Upper lobe of right lung (tissue), 1 donor: ENCODE measurements at places on chromosomes 6 and 20.

DNA sequence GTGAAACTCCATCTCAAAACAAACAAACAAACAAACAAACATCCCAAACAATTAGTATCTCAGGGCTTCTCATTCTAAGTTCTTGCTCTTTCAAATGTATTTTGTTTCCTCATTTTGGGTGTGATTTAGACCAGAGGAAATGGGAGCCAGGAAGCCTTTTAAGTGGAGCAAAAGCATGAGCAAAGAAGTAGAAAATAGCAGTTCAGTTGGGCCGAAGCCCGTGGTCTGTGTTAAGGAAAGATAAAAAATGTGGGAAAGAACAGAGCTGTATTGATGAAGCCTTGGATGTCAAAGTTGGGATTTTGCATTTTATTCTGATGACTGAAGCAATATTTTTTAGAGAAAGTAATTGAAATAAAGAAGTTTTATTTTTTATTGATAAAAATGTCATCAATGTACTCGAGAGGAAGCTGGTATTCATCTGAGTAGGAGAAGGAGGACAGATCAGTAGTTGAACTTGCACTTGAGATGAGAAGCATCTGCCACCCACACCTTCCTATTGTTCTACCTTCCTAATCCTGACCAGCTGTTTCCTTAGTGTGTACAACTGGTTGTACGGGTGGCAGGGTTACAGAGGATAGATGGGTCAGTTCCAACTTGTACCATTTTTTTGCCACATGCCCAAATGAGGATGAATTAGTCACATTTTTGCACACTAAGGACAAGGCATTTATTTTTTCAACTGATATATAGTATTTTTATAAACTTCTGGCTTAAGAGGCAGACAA, 56.1 kb downstream of the KIAA0408 start:
- no peak overlapping the region for H3K27ac ChIP-seq
- H3K4me1 ChIP-seq = no peaks in the 10 kb centered on the region
- H3K36me3 ChIP-seq = no peaks in the 10 kb centered on the region
- no peaks in the 10 kb centered on the region for H3K27me3 ChIP-seq

DNA sequence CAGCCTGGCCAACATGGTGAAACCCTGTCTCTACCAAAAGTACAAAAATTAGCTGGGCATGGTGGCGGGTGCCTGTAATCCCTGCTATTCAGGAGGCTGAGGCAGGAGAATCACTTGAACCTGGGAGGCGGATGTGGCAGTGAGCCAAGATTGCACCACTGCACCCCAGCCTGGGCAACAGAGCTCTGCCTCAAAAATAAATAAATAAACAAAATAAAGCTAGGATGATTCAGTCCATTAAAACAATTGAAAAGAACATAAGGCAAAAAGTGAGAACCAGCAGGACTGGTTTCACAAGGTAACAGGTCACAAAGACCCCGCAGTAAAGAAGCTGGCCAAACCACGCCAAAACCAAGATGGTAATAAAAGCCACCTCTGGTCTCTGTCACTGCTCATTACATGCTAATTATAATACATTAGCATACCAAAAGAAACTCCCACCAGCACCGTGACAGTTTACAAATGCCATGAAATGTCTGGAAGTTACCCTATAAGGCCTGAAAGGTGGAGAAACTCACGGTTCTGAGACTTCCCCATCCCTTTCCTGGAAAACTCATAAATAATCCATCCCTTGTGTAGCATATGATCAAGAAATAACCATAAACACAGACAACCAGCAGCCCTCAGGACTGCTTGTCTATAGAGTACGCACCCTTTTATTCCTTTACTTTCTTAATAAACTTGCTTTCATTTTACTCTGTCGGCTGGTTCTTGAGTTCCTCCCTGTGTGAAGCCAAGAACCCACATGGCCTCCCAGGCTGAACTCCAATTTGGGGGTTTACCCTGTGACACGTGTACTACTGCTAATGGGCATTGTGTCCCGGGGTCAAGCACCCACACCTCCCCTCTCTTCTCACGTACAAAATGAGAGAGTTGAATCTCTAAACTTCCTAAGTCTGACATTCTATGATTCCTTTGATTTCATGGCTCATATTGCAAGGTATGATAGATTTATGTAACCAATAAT, 10.2 kb downstream of the LAMA4 start:
- H3K4me1 ChIP-seq = peaks cover 14% of the 10 kb centered on the region
- H3K4me3 ChIP-seq = no peak overlapping the region
- no peaks in the 10 kb centered on the region for H3K27me3 ChIP-seq
- no peak for DNase-seq

DNA sequence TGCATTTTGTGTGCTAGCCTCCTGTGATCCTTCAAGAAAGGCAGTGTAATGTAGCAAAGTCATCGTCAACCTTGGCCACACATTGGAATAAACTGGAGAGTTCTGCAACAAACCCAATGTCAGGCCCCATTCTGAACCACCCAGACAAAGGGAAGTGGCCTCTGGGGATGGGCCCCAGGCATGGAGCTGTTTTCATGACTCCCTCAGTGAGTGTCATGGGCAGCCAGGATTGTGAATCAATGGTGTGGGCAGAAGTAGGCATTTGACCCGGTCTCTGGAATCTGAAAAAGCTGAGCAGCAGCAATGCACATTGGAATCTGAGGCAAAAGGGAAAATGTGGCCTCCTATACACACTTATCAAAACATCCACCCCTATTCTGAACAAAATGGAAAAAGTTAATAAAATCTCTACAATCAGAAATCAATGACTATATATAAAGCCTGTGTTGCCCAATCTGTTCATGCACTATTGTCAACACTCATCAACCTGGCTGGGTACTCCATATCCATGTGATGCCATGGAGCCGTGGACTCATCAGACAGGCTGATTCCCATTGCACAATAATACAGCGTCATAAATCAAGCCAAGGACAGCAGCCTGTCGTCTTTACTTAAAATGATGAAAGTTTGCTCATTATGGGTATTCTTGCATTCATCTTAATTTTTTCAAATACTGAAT, 134.9 kb upstream of the STMND1 start:
- H3K27ac ChIP-seq = no peak overlapping the region
- no peak for DNase-seq
- peaks cover 10% of the 10 kb centered on the region for H3K4me1 ChIP-seq
- H3K4me3 ChIP-seq = no peak overlapping the region
- no peaks in the 10 kb centered on the region for H3K36me3 ChIP-seq
- no peaks in the 10 kb centered on the region for H3K27me3 ChIP-seq

DNA sequence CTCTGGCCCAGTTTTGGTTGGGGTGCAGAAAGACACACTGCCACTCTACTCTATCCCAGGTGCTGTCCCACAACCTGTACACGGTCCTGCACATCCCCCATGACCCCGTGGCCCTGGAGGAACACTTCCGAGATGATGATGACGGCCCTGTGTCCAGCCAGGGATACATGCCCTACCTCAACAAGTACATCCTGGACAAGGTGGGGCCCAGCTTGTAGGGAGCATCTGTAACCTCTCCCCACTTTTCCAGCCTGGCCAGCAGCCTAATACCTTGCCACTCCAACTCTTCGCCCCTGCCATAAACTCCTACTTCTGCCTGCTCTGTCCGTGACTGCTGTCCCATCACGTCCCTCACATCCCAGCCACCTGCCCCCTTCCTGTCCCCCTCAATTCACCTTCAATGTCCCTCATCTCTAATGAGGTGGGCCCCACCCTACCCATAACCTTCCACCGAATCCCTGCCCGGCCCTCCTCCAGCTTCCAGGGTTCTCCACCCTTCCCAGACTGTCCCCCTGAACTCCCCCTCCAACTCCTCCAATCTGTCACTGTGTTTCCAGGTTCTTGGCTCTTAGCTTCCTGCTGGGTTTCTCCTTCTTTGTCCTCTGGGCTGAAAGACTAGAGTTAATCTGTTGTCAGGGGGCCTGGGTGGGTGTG, 12.1 kb downstream of the DEF6 start:
- no peak overlapping the region for H3K4me3 ChIP-seq
- no peaks in the 10 kb centered on the region for H3K36me3 ChIP-seq
- peaks cover 12% of the 10 kb centered on the region for H3K4me1 ChIP-seq

GRCh38 chr6:47004463-47004862, 37.7 kb downstream of the ADGRF1 start:
- no peak for DNase-seq
- no peaks in the 10 kb centered on the region for H3K27me3 ChIP-seq
- H3K36me3 ChIP-seq = no peaks in the 10 kb centered on the region
- H3K4me1 ChIP-seq = no peaks in the 10 kb centered on the region

DNA sequence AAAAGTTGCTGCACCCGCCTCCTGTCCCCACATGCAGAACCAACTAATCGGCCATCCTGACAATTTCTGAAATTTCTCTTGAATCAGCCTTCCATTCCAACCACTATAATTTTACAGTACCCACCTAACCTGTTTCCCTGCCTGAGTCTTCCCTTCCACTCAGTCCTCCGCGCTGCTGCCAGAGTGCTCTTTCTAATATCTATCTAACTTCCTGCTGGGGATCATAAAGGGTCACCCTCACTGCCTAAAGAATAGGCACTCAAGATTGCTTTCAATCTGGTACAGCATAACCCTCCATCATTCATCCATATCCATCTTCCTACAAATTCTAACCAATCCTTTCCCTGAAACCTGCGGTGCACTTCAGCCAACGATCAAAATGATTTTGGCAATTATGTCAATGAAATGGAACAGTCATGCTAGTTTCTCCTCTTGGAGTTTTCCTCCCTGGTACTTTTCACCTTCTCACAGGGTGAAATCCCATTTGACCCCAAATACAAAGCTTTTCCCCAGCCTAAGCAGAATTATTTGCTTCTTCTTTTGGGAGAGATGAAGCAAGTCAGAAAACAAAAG, 117.5 kb upstream of the BEND6 start:
- H3K27me3 ChIP-seq = no peaks in the 10 kb centered on the region
- no peak overlapping the region for H3K4me3 ChIP-seq
- no peak for DNase-seq
- no peaks in the 10 kb centered on the region for H3K4me1 ChIP-seq

GRCh38 chr6:108253241-108253640, 7.6 kb downstream of the SNX3 start:
- H3K4me3 ChIP-seq = no peak overlapping the region
- H3K27me3 ChIP-seq = no peaks in the 10 kb centered on the region
- DNase-seq = no peak
- H3K4me1 ChIP-seq = peaks cover 12% of the 10 kb centered on the region
- no peak overlapping the region for H3K27ac ChIP-seq

- peaks cover 25% of the 10 kb centered on the region for H3K4me1 ChIP-seq
- no peak overlapping the region for H3K27ac ChIP-seq
These were observed 4.0 kb downstream of the CD40 start for GRCh38 chr20:46122071-46122470.

DNA sequence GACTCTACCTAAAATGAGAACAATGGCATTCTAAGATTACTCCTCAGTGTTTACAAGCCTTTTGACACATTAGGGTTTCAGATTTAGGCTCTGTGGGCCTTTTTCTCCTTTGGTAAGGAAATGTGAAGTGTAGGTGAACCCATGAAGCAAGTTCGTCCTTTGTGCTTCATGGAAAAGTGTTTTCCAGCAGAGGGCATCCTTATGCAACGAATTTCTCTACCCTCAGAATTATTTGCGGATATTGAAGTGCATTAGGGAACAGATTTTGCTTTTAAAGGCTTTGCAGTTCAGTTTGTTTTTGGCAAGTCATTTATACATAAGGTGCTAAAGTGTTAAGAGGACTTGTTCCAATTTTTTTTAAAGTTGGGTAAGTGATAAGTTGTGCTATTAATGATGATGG, 55.7 kb upstream of the FERMT1 start:
- H3K27ac ChIP-seq = no peak overlapping the region
- DNase-seq = no peak
- no peaks in the 10 kb centered on the region for H3K36me3 ChIP-seq
- no peaks in the 10 kb centered on the region for H3K27me3 ChIP-seq

- peak; percentile 85 for DNase-seq
- peak overlapping the region; percentile 56 for H3K4me3 ChIP-seq
- H3K4me1 ChIP-seq = peaks cover 11% of the 10 kb centered on the region
- H3K27ac ChIP-seq = no peak overlapping the region
- H3K36me3 ChIP-seq = no peaks in the 10 kb centered on the region
These were observed 8.8 kb downstream of the DUSP15 start for GRCh38 chr20:31861385-31862156.

DNA sequence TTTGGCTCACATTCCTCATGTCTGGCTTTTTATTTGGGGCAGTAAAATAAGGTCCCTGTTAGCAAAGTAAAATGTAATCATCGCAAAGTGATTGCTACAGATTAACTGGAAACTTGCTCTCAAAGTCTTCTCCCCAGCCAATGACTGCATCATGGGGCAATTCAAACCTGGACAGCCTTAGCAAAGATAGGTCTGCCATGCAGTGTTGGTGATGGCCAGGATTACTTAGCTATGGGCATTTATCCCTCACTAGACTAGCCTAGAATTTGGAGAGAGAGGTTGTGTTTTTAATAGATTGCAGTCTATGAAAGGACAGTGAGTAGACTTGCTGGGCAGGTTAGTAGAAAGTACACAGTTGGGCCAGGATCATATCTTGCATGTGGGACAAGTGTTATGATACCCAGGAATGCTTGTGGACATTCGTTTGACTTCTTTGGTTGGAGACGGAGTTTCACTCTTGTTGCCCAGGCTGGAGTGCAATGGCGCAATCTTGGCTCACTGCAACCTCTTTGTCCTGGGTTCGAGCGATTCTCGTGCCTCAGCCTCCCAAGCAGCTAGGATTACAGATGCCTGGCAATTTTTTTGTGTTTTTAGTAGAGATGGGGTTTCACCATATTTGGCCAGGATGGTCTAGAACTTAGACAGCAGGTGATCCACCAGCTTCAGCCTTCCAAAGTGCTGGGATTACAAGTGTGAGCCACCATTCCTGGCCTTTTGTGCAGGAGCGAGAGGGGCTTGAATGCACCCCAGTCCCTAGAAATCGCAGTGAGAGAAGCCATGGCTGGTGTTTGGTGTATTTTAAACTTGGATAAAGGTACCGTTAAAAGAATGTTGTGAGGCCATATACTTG, 3.4 kb downstream of the RPS12 start:
- DNase-seq = no peak
- H3K36me3 ChIP-seq = peaks cover 47% of the 10 kb centered on the region
- H3K27me3 ChIP-seq = no peaks in the 10 kb centered on the region
- no peak overlapping the region for H3K4me3 ChIP-seq
- no peak overlapping the region for H3K27ac ChIP-seq
- H3K4me1 ChIP-seq = peaks cover 27% of the 10 kb centered on the region

- no peaks in the 10 kb centered on the region for H3K27me3 ChIP-seq
- H3K27ac ChIP-seq = no peak overlapping the region
- no peaks in the 10 kb centered on the region for H3K36me3 ChIP-seq
- DNase-seq = no peak
- no peak overlapping the region for H3K4me3 ChIP-seq
- H3K4me1 ChIP-seq = no peaks in the 10 kb centered on the region
These were observed 173.2 kb downstream of the DOK5 start for GRCh38 chr20:54648421-54649142.
